Stimulated activated CD4-positive, alpha-beta T cell treated with anti-CD3 and anti-CD28 coated beads, Interleukin-2, amount 100 ng/mL, for 24 hours (primary cell): ENCODE measurements at places on chromosomes 1 and 21.

- DNase-seq = no peak
Measured at GRCh38 chr1:110212169-110213142, 2.3 kb downstream of the KCNC4 start.

GRCh38 chr21:29133796-29134195 is 3.4 kb downstream of the MAP3K7CL start:
- no peak for DNase-seq

DNA sequence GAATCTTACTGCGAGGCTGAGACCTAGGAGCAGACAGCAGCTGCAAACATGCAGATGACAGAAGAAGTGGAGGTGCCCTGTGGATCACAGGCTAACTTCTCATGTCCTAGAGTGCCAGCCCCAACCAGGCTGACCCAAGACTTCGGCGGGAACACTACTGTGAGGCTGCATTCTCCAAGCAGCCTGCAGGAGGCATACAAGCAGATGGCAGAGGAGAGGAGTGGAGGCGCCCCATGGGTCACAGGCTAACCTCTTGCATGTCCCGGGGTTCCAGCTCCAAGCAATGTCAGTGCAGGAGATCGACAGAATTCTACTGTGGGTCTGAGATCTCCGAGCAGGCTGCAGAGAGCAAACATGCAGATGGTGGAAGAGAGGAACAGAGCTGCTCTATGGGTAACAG is 98.1 kb upstream of the ZNF678 start:
- no peak for DNase-seq

- DNase-seq = no peak
Measured at GRCh38 chr1:112723511-112723839, 8.3 kb upstream of the PPM1J start.

- peak; percentile 80 for DNase-seq
Measured at GRCh38 chr1:45014321-45015028, 2.4 kb downstream of the UROD start.

DNA sequence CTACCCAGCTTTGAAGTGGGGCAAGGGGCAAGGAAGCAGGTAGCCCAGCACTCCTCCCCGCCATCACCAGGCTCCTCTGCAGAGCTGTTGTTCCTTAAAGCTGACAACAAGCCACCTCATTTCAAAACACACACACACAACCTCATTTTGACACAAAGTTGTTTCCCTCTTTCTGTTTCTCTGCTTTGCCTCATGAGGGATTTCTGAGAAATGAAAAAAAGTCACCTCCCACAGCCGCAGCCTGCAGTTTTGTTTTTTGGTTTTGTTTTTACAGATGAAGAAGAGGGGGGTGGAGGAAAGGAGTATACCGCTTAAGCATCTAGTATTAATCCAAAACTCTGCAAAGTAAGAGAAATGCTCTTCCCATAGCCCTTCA is 12.1 kb downstream of the MCL1 start:
- DNase-seq = peak; percentile 63
